ENCODE measurements at places on chromosomes 6 and 20.

GRCh38 chr20:10551732-10552724 is 116.9 kb downstream of the SLX4IP start:
- peak; percentile 33 for DNase-seq

GRCh38 chr6:19477563-19477962 is 359.6 kb upstream of the ID4 start:
- no peak for DNase-seq

DNA sequence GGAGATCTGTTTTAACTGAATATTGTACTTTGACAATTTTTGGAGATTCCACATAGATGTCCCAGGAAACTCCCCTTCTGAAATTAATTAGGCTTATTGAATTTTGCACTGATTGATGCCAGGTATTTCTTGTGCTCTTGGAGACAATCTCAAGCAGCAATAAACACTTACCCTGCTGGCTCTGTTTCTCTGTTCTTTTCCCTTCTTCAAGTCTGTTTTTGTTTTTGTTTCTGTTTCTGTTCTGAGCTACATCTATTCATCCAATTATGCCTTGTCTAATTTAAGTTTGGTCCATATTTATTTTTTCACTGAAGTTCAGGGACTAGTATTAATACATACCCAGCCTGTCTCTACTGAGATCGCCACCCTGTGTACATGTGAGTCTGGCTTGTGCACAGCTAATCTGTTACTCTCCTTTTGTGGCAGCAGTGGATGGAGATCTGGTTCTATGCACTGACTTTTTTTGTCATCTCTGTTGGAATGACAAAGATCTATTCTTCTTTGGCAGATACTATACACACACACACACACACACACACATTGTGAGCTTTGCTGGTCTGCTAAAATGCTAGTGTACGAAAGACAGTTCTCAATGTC is 51.9 kb downstream of the IL22RA2 start:
- DNase-seq = no peak

DNA sequence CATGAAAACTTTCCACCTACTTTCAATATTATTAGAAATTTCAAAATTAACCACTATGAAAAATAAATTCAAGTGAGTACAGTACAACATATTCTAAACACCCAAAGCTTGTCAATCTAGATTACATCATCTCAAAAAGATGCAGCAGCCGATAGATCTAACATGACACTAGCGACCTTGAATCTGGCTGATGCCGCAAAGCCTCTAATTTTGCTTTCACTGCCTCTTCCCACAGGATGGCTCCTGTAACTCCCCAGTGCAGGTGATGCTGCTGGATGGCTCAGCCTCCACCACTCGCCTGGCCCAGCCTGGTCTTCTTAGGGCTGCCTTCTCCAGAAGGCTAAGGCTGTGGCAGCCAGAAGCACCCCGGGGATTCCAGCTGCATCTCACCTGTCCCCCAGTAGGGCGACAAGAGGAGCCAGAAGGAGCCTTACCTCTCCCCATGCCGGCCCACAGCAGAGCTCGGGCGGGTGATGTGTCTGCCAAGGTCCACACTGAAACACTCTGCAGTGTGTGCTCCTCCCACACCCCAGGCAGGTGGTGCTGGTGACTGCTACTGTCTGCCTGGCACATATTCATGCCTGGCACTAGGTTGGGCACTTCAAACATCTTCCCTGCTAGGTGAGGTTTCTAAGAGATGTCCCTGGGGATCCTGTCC is 82.1 kb downstream of the SLC23A2 start:
- DNase-seq = no peak

GRCh38 chr20:36311141-36311853 is 5.2 kb downstream of the DLGAP4 start:
- no peak for DNase-seq

- DNase-seq = no peak
Measured at GRCh38 chr6:10412461-10413261, 2.2 kb downstream of the TFAP2A start.

DNA sequence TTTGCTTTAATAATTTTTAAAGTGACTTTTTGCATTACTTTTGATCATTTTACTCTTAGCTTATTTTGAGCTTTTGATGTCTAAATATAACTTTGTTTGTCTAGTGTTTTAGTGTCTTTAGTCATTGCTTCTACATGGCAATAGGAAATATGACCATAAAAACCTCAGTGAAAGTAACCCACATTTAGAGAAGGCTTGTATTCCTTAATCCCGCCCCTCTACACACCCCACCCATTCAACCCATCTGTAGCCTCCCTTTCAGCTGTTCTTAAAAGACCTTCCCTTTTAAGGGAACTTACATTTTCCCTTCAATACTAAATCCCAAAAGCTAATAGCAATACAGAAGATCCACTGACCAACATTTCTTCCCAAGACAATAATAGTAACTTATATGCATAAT is 225.4 kb downstream of the LAMA2 start:
- DNase-seq = no peak

GRCh38 chr6:166588691-166589336 is 2.3 kb upstream of the RAMACL start:
- no peak for DNase-seq
